ENCODE measurements at places on chromosomes 1 and 21.

GRCh38 chr1:225431081-225431863 is 3.4 kb upstream of the LBR start:
- no peaks in the 10 kb centered on the region for H3K27me3 ChIP-seq
- H3K36me3 ChIP-seq: peaks cover 30% of the 10 kb centered on the region
- DNase-seq: no peak
- H3K27ac ChIP-seq: no peak overlapping the region
- H3K4me1 ChIP-seq: no peaks in the 10 kb centered on the region

DNA sequence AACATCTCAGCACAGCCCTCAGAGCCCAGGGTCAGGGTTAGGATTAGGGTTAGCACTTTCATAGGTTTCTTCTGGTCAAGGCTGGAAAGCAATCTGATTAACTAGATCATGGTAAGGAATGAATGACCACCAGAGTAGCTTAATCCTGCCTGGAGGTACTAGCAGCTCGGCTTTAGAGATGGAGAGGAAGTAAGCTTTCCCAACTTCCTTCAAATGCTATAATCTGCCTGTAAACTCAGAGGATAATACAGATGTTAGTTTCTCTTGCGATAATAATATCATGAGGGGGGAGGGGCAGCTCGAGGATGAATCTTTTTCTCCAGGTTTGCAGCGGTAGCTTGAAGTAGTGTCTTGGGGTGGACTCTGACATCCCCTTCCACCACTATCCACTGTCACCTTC is 194.9 kb downstream of the HIVEP3 start:
- H3K27ac ChIP-seq: no peak overlapping the region
- no peaks in the 10 kb centered on the region for H3K36me3 ChIP-seq
- no peaks in the 10 kb centered on the region for H3K4me1 ChIP-seq
- peaks cover 21% of the 10 kb centered on the region for H3K27me3 ChIP-seq
- no peak for DNase-seq

DNA sequence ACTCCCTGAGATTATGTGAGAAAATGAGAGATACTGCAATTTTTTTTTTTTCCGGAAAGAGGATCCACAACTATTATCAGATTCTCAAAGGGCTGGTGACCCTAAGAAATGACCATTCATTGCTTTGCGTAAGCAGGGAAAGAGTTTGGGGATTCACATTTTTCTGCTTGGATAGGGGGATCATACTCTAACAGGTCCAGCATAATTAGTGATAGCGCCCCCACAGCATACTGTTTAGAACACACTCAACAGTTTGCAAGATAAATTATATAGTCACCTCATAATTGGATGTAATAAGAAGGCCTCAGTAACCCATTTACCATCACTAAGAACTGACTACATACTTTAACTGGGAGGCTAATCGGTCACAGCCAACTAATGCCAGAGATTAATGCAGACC is 1.9 kb downstream of the CCT3 start:
- H3K27ac ChIP-seq: no peak overlapping the region
- peaks cover 25% of the 10 kb centered on the region for H3K4me1 ChIP-seq
- no peaks in the 10 kb centered on the region for H3K27me3 ChIP-seq

GRCh38 chr1:1917304-1917976 is 1.6 kb downstream of the TMEM52 start:
- H3K27me3 ChIP-seq: peaks cover 13% of the 10 kb centered on the region
- H3K36me3 ChIP-seq: peaks cover 14% of the 10 kb centered on the region

DNA sequence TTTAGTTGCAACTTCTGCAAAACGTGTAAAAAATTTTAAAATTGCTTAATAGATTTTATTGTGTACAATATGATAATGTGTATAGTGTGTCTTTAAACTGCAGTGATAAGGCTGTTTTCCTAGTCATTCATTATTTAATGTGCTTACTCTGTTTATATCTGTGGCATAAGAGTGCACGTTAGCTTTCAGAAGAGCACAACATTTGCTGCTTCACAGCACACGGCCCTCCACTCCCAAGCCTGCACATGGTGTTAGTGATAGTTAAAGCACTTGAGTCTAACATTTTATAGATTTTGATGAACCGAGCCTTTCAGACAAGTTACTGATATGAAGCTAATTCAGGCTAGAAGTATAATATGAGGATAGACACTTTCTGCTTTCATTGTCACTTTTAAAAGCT is 120.6 kb downstream of the ADGRL2 start:
- DNase-seq: no peak
- no peak overlapping the region for H3K4me3 ChIP-seq
- no peaks in the 10 kb centered on the region for H3K27me3 ChIP-seq
- H3K4me1 ChIP-seq: no peaks in the 10 kb centered on the region
- H3K36me3 ChIP-seq: no peaks in the 10 kb centered on the region

DNA sequence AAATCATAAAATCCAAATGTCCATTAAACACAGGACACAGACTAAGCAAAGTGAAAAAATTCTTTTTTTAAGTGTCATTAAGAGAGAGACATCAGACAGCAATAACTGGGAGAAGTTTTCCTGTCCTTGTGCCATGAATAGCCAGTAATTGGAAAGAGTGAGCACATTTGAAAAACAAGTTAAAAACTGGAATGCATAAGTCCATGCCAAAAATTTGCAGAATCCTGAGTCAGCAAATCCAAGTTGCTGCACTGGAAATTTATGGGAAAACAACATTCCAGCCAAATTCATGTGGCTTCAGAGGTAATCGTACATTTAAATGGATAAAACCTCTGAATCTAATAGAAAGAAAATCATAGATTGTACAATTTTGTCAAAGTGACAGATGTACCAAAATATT is 291.4 kb downstream of the LRRC40 start:
- no peak overlapping the region for H3K4me3 ChIP-seq
- no peak for DNase-seq
- no peak overlapping the region for H3K27ac ChIP-seq
- no peaks in the 10 kb centered on the region for H3K36me3 ChIP-seq
- H3K27me3 ChIP-seq: no peaks in the 10 kb centered on the region

DNA sequence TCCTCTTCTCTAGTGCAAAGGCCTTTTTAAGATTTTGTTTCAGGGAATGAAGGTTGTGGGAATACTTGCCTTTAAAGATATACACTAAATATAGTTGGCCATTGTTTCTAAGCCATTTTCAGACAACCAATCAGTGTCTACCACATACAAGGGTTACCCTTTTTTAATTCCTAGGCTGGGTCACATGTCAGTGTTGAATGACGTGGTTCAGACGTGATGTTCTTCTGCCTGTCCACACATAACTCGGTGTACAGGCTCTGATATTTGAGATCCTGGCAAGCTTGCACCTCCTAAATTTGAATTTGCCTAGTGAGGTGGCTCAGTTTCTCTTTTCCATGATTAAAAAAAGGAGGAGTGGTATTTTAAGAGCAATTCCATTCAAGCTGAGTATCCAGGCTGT is 38.8 kb downstream of the DTL start:
- H3K4me1 ChIP-seq: no peaks in the 10 kb centered on the region
- no peak for DNase-seq
- H3K36me3 ChIP-seq: no peaks in the 10 kb centered on the region

DNA sequence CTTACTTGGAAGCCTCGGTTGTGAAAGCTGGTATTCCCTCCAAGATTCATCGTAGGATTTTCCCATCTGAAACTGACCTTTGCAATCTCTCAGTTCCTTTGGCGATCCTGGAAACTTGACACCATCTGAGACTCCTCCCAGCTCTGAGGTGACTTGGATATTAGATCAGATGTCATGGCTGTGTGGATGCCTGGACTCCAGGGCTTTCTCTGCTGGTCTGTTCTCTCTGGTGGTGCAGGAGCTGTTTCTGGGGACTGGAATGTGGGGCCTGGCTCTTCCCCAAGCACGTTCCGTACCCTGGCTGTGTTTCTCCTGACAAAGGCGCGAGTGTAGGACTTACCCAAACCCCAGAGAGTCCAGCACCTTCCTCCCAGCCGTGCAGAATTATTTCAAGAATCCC is 252.2 kb downstream of the RPS6KC1 start:
- no peaks in the 10 kb centered on the region for H3K4me1 ChIP-seq
- DNase-seq: no peak

All from Calu3 (cell line).